ENCODE measurements at places on chromosomes 3 and 15.

DNA sequence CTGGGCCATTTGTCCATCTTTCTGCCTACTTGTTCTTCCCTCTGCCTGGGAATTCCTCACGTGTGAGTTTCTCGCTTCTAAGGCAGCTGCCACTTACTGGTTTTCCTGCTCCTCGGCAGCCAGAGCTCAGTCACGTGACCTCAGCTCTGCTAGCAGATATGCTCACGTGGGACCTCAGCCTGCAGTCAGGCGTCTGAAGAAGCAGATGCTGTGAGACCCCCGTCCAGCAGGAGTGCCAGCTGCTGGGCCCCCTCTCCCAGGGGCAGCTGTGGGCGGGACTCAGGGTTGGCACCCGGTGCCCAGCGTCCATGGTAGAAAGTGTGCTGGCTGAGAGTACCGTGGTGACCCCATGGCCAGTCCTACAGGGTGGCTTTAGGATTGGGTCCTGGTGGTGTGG lies 161.3 kb upstream of the TLE3 start:
- DNase-seq = peak; percentile 82

DNA sequence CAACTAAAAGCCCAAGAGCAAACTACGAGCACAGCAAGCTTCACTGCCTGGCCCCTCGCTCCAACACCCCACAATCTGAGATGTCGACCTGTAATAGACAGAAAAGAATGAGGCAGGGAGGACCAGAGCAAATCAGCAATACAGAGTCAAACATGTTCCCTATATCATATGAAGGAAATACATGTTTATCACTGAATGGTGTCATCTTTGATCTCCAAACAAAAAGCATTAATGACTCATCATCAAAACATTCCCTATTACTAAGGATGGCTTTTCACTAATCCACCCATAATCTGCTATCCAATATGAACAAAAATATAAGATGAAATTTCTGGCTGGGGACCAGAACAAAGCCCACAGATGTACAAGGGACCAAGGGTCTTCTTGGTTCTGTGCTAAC lies 34.7 kb downstream of the MYO5A start:
- DNase-seq = no peak

DNA sequence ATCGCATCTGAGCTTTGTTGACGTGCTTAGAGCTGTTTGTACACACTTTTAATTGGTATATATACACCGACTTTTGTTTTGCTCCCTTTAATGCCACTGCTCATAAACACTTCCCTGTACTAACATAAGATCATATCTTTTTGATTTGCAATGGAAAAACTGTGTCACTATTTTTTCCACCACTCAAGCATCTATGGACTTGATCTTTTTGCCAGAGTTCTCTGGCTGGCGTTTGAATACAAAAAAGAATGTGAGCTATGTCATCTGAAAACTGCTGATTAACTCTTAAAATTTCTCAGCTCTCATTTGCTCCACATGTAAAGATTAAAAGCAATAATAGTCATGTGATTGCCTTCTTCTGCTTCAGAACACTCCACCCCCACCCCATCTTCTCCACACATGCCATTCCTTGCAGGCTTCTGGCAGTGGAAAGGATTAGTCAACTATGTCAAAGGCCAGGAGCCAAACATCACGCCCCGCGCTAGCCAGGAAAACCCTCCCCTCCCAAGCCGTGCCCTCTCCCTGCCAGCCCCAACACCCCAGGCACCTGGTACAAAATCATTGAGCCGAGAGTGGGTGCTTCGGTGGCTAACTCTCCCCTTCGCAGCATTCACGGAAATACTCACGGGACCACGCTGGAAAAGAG lies 123.4 kb upstream of the MEF2A start:
- no peak for DNase-seq

DNA sequence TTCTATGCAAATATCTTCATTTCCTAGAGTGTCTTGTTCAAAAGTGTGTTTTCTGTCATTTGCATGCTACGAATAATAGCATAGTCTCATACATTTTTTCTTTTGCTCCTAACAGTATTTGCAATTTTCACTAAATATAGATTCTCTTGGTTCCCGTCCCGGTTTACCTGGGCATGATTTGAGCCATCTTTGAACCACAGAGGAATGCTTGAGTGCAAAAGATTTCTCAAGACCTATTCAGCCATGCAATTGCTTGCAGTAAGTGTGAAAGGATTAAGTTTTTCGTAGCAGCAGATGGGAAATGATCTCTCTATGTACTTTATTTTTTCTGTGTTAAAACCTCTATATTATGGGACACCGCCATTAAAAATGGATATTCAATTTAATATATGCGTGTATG lies 733.0 kb downstream of the ZPLD1 start:
- no peak for DNase-seq
